ENCODE measurements at places on chromosomes 5 and 9. TPM values are rescaled to one million over a fixed set of nuclear protein-coding genes. Genes with fewer than 3 reads are reported as not detected.

DNA sequence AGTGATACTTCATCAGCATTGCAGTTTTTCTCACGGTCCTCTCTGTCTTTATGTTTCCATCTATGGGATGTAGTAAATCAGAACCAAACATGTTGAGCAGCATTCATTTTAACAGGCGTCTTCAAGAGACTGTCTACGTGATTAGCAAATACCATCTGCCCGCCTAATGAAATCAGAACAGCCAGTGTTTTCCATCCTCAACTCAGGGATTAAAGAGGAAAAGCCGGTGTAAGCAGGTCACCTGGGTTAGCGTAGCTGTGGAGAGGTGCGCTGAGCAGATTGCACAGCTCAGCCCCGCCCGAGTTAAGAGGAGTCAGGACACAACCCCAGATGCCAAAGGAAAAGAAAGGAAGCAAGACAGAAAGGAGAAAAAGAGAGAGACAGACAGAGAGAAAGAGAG, 54.3 kb upstream of the ANKRD33B start:
- DNase-seq, result no peak

DNA sequence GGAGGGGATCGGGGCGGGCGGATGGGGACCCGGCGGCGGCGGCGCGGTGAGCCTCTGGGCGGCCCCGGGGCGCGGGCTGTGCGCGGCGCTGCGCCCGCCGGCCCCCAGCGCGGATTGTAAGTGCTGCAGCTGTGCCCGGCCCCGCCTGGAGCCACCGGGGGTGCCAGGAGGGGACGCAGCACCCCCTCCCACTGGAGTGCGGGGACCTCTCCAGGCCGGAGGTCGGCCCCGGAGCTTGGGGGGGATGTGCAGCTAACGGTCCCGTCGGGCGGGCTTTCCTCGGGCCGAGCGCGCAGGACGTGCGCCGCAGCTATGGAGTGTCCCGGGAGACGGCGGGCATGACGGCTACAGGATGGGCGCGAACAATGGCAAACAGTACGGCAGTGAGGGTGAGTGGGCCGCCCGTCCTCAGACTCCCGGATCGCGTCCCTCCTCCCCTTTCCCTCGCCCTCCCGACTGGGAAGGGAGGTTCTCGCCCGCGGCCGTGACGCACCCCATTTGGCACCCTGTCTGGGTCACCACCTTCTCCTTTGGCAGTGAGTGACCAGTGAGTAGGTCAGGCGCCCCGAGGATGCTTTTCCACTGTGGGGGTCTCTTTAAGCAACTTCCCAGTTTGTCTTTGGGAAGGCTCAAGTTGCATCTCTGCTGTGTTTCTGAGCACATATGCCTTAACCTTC, 483 bp downstream of the FBXL7 start:
- DNase-seq, result peak; percentile 42

DNA sequence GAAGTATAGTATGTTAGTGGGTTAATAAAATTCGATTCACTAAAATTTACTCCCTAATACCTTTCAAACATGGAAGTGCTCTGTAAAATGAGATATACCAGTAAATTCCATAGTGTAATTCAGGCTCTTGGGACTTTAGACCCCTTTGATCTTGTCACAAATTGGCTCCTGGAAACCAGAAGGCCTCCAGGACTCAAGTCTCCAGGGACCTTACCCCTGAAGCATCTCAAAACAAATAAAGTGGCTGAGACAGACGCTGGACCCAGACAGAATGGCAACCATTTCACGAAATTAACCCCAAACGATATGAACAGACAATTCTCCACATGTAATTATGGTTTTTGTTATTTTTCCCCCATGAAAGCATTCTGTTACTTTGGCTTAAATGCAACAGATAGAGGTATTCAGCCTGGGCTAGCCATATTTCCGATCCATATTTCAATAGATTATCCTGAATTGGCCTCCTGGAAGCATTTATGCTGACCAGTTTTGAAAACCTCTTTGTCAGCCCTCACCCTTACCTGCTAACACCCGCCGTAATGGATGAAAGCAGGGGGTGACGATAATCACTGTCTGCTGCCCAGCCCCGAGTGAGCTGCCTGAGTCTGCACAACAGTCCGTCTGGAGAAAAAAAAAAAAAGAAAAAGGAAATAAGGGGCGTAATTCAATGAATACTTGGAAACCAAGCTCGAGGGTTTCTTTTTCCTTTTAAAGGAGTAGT, 34.1 kb upstream of the EFNA5 start:
- no peak for DNase-seq

- peak; percentile 24 for DNase-seq
Observed at GRCh38 chr9:19720377-19720776, 68.5 kb downstream of the SLC24A2 start.

DNA sequence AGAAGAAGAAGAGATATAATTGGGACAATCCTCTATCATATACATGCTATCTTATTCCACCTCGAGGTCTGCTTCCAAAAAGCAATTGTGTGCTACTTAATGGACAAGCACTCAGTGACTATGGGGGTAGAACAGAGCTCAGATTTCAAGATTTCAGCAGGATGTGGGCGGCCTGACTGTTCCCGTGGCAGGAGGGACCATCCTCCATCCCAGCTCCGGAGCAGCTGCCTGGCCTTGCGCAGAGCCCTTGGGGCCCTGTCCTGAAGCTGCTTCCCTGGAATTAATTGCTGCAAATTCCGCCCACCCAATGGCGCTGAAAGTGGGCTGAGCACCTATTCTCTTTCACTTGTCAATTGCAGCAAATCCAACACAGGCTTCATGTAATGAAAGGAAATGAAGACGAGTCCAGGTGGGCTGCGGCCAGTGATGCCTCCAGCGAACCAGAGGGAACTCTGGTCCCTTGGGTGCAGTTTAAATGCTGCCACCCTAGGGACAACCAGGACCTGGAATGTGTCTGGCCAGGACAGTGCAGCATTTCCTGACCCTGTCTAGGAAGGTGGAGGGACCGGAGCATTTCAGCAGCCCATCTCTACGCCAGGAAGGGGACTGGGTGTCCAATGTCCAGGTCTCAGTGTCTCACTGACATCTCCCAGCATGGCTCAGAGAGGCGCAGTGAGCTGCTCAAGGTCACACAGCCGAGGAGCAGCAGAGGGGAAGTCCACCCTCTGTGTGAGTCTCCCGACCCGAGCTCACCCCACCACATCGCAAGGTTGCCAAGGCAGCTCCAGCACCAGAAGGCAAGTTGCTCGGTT, 50.5 kb upstream of the FCN1 start:
- DNase-seq, result no peak

DNA sequence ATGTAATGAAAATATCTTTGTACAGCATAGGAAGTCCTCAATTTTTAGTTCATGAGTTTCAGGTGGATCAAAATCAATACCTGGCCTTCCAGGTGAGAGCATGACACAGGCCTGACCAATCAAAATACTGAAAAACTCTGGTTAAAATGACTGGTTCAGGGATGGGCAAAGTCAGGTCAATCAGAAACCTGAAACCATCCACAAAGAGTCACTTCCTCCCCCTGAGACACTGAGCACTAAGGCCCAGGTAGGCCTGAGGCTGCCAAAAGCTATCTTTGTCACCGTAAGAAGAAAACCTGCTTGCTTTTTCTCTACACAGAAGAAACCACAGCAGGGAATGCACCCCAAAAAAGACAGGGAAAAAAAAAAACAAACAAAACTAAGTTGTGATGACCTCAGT, 444.8 kb downstream of the TLR4 start:
- DNase-seq, result no peak

- DNase-seq, result no peak
Observed at GRCh38 chr9:3874449-3875360, 348.9 kb upstream of the RFX3 start.

DNA sequence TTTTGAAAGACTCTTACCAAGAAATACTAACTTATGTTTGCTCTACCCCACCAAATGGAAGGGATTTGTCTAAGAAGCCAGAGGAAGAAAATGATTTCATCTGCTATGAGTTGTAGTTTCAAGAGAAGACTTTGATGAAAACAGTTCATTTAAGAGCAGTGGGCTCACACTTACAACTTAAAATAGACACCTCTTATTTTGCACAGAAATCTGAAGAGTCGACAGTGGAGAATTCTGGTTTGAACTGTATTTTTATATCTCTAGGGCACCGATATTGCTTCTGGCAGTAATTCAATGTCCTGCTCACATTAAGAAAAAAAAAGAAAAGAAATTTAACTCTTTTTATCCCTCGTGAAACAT, 1.9 kb upstream of the DAB2 start:
- no peak for DNase-seq

GRCh38 chr5:160438316-160439204, 16.9 kb downstream of the PTTG1 start:
- peak; percentile 57 for DNase-seq

Gene PCA3
- 0.21 TPM for polyA plus RNA-seq

- no peak for DNase-seq
Observed at GRCh38 chr5:111461255-111461671, 51.1 kb downstream of the STARD4 start.

DNA sequence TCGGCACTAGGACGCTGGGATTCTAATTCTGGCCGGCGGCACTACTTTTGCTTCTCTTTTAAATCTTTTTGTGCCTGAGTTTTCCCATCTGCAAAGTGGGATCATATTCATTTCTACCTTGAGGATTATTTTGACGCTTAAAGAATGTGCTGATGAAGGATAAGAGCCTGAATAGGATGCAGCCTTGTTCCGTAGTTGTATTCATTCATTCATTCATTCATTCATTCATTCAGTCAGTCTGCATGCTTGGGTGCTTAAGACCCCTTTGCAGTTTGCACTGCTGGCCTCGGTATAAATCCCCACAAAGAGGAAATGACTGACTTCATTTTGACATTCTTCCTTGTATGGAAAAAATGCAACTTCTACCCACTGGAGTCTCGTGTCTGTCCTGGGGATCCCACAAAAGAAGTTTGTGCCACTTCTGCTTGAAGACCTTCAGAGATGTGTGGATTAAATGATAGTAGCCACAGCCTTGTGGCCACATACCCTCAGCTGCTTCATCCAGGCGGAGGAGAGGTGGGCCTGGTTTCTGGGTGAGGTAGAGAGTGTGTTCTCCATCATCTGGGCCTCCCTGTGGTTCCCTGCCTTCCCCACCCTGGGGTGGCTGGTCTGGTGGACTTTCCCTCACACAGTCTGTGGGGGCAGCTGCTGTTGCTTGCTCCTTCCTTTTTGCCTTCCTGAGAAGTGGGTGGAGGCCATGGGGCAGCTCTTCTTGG, 62.6 kb downstream of the PPARGC1B start:
- no peak for DNase-seq

- no peak for DNase-seq
Observed at GRCh38 chr5:129718471-129719090, 29.3 kb upstream of the MINAR2 start.

- no peak for DNase-seq
Observed at GRCh38 chr9:126295082-126295477, 31.5 kb upstream of the MVB12B start.

Gene MLANA
- 1.1 TPM for polyA plus RNA-seq

Gene PRRT1B
- polyA plus RNA-seq, result 6.6 TPM

Measured in left lung (tissue), 14 donors.